Kidney glomerular epithelial cell (primary cell): ENCODE measurements at places on chromosomes 1 and 21.
A peak's percentile ranks its signal among the peaks of the same experiment; 100 is the strongest.

- DNase-seq = no peak
Observed at GRCh38 chr1:43427524-43427923, 26.2 kb downstream of the HYI start.

GRCh38 chr1:118275472-118276115 lies 90.6 kb upstream of the SPAG17 start:
- no peak for DNase-seq

- peak; percentile 25 for DNase-seq
Observed at GRCh38 chr1:173506437-173506836, 29.3 kb downstream of the PRDX6 start.

DNA sequence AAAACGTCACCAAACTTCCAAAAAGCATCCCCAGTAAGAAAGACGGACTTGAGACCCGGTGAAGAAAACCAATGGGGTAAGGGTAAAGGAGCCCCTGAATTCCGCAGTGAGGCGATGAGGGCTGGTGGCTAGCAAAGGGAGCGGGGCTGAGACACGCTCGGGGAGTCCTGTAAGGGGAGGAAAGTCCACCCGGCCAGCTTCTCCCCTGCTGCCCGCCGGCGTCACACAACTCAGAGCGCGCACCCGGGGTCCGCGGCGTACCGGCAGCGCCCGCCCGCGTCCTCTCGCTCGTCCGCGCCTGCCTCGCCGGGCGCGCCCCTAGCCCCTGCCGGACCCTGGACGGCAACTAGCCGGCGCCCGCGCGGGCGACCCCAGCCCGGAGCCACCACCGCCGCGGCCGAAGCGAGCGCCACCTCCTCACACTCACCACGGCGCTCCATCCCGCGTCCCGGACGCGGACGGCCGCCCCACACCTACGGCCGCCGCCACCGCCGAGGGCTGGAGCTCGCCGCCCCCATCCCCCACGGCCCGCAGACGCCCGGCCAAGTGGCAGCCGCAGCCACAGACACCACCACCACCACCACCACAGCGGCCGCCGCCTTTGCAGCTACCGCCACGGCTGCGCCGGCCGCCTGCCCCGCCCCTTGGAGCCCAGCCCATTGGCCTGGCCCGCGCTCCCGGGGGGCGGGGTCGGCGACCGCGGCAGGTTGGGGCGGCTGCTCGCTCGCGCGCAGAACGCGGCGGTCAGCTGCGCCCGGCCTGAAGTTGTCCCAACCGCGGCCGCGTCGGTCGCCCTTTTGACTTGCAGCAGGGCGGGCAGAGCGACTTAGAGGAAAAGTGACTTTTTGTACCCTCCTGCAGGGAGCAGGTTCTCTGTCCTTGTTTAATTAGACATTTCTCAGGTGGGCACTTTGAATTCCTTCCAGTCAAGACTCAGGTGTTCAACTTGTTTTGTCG lies 10.0 kb upstream of the ARHGAP29 start:
- no peak for DNase-seq

DNA sequence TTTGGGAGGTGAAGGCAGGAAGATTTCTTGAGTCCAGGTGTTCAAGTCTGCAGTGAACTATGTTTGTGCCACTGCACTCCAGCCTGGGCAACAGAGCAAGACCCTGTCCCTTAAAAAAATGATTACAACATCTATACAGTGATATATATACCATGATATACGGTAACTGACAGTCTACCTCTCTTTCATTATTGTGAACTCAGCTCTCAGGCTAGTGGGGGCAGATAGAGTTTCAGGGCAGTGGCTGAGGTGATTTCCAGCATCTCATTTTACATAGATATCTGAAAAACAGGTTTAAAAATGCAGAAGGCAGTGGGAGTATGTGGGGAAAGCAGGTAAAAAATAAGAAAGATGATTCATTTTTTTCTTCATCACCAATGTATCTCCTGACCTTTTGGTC lies 8.1 kb upstream of the NTNG1 start:
- DNase-seq = no peak

DNA sequence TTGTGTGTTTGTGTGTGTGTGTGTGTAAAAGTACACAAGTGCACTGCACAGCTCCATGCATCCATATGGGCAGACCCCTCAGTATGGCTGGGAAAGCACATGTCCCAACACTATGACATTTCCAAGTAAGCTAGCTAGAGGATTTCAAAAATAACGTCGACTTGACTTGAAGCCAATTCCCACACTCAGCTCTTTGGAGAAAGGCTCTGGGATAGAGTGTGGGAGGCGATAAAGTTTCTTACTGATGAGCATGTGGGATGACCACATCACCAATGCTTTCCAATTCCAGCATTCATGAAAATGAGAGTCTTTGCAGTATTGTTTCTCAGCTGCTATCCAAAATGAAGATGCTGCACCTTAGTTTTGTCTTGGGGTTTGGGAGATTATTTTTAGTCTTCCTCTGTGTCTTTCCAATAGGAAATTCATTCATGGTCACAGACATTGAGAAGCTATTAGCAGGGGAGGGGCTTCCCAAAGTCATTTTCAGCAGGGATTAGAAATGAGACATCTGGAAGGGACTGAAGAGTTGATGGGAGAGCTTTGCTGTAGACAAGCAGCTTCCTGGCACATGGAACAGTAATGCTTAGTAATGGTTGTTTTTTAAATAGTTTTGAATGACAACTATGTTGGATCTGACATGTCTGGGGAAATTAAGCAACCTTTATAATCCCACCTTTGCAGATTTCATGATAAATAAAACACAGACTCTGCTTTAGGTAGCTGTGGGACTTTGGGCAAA lies 143.5 kb downstream of the ASTN1 start:
- no peak for DNase-seq

DNA sequence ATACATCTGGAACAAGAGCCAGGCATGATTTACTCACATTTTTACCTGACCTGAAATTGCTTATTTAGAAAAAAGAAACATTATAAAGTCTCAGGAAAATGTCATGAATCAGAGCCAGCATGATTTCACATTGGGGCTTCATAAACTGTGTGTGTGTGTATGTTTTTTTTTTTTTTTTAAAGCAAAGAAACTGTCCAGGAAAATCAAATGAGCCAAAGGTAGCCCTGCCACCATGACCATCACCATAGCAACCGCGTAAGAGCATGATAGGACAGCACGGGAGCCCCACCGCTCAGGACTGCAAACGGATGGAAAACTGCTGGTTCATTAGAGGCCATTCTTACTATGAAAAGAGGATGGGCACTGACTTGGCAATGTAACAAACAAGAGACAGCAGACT lies 139.2 kb downstream of the NTMT2 start:
- peak; percentile 2 for DNase-seq

GRCh38 chr1:118381197-118381869 lies 196.3 kb upstream of the SPAG17 start:
- DNase-seq = no peak

- DNase-seq = no peak
Observed at GRCh38 chr21:31509194-31510017, 150.1 kb upstream of the SOD1 start.

GRCh38 chr21:39673163-39673562 lies 60.4 kb downstream of the B3GALT5 start:
- DNase-seq = no peak

DNA sequence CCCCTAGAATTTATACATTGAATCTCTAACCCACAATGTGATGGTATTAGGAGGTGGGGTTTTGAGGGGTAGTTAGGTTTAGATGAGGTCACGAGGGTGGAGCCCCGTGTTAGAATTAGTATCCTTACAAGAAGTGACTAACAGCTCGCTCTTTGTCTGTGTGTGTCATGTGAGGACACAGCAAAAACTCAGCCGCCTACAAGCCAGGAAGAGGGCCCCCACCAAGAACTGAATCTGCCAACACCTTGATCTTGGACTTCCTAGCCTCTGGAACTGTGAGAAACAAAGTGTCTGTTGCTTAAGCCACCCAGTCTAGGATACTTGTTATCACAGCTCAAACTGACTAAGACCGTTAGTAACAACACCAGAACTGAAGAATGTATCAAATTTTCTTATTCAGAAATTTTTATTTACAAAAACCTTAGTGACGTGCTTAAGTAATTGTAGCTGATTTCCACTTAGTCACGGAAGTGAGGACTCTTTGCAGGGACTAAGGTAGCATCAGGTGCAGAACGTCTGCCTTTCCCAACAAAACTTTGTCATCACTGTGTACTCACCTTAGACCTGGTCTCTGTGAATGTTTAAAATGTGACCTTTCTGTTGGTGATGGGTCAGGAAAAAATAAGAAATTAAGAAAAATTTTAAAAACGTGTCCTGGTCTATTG lies 24.5 kb upstream of the LRRC8C start:
- DNase-seq = no peak

DNA sequence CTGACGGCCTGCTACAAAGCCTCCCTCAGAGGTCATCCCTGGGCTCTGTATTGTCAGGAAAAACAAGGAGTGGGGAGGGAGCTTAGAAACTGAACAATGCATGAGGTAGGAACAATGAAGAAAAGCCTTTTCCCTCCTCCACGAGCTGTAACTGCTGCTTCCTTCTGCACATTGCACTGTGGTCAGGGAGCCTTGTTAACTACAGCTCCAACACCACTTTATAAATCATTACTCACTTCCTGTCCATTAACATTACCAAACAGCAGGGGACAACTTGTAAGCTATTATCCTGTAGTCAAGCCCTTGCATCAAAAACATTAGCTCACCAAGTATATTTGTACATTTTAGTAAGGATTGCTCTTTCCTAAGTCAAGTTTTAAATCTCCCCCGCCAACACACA lies 336.0 kb upstream of the NR5A2 start:
- DNase-seq = peak; percentile 89

DNA sequence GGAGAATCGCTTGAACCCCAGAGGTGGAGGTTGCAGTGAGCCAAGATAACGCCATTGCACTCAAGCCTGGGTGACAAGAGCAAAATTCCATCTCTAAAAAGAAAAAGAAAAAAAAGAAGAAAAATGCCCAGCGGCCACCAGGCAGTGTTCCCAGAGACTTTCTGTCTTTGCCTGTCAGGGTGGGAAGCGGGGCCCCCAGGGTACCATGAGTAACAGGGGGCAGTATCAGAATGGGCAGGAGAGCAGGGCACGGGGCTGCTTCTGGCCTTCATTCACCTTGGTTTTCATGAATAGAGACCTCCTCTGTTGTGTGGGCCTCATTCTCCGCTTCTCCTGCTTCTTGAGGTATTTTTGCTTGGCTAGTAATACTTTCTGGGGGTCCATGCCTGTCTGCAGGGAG lies 20.4 kb downstream of the SLC26A9 start:
- no peak for DNase-seq

- no peak for DNase-seq
Observed at GRCh38 chr1:102901996-102902395, 206.3 kb downstream of the COL11A1 start.

DNA sequence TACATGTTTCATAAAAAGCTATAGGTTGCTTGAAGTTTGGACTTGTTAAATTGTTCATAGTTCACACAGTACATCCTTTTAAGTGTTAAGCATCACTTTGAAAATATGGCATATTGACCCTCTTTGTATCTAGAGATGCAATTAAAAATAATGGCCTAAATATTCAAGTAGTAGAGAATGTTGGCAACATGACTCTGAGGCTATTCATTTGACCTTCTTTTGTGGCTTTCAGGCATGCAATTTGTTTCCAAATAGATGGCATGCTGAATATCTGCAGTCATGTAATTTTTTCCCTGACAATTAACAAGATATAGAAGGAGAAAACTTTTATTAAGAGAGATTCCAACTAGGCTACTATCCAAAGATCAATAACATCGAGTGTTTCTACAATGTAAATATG lies 230.5 kb upstream of the ZRANB2 start:
- DNase-seq = no peak

DNA sequence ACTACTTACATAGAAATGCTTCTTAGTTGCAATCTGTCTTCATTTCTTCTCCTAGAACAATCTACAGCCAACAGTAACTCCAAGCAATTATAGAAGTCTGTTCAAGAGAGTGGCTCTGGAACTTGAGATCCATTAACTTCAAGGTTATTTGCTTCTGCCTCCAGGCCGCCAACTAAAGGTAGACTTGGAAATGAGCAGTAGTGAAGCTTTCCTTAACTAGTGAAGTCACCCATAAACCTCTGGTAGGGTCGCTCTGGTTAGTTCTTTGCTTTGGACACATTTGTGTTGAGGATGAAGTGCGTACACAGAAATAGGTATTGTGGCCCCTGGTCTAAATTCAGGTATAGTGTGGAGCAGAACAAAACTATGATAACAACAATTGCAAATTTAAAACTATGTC lies 809.9 kb upstream of the RGS18 start:
- DNase-seq = no peak

- DNase-seq = no peak
Observed at GRCh38 chr1:42340901-42341300, 5.9 kb upstream of the FOXJ3 start.

GRCh38 chr1:227949341-227949921 lies 1.7 kb upstream of the WNT9A start:
- no peak for DNase-seq

DNA sequence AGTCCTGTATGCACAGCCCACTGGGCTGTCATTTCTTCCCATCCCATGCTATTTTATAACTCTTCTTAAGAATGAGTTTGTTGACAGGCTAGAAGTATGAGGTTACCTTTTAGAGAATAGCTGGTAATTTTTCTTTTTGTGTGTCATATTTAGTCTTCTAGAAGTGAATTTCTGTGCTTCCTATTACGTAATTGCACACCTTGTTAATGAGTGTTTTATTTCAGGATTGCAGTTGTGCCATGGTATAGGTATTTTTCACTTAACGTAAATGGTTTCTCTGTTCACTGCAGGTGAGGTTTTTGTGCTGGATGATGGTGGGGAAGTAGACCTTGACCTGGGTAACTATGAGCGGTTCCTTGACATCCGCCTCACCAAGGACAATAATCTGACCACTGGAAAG lies 5.0 kb downstream of the CTPS1 start:
- no peak for DNase-seq

- DNase-seq = no peak
Observed at GRCh38 chr1:62299426-62300200, 19.6 kb downstream of the KANK4 start.

DNA sequence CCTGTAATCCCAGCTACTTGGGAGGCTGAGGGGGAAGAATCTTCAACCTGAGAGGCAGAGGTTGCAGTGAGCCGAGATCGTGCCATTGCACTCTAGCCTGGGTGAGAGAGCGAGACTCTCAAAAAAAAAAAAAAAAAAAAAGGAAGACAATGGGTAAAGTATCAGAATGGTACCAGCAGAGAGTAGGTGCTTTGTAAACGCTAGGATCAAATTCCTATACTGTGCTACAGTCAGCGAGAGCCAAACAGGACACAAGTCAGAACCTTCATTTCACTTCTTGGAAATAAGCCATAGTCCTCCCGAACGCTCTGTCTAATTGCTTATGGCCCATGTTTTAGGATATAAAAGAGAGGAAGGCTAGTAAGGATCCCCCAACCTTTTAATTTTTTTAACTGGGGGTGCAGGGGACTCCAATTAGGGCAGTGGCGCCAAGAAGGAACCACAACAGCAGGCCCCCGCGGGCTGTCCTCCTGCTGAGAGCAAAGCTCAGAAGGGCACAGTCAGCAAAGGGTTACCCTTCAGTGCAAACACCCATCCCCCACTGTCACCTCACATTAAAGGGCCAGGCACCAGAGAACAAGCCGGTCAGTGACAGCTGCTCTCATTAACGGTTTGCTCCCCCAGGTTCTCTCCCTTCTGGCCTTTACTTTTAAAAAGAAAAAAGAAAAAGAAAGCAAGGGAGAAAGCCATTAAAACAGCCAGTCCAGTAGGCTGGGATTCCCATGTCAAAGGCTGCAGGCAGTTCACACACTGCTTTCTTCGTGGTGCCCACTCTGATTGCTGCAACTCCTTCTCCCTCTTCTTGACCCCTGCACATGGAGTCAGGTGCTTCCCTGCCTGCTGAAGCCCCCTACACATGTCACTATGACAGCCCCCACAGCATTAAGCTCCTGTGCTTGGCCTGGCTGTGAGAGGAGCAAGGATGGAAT lies 69.4 kb downstream of the PLPP3 start:
- DNase-seq = no peak
